Stimulated activated CD4-positive, alpha-beta T cell treated with anti-CD3 and anti-CD28 coated beads, Interleukin-1b, Interleukin-23, amount 100 ng/mL, for 24 hours (primary cell): ENCODE measurements at places on chromosomes 3 and 15.

DNA sequence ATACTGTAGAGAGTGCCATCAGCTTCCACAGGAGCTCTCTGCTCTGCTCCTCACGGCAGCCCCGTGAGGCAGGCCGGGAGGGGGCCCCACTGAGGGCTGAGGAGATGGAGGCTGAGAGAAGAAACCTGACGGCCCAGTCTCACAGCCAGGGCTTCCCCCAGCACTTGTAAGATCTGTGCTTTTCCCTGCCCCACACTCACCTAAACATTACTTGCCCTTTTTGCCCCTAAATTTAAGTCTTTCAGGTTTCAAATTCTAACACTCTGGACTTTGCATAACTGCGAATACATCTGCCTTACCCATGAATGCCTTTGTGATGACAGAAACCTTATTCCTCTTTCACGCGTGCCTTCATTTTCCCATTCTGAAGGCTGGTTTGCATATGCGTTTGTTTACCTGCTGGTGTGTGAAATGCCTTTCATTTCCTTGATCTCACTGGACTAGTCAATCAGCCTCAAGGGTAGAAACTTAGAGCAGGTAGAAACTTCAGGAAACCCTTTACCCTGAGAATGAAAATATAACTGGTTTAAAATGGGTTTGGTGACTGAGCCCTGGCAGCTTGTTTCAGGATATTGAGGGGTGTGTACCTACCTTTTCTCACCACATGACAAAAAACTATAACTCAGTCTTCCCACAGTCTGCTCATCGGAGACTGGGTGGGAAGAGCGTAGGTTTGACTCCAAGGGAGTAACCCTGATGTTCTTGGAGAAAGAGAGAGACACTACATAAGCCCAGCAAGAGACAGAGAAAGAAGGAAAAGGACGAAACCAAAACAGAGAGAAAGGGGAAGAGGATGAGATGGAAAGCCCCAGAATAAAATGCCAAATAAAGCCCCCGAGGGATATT is 20.1 kb downstream of the SLC12A8 start:
- no peak for DNase-seq

DNA sequence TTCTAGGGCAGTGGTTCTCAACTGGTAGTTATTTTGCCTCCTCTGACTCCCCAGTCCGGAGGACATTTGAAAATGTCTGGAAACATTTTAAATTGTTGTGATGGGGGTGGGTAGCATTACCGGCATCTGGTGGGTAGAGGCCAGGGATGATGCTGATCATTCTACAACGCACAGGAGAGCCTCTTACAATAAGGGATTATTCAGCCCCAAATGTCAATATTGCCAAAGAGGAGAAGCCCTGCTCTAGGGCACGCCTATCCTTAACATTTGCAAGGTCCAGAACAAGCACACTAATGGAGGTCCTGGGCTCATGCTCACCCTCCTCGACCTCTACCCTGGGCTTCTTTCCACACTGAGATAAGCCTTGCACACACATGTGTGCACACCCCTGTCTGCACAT is 106.4 kb downstream of the MINAR1 start:
- DNase-seq: no peak

- no peak for DNase-seq
Measured at GRCh38 chr3:135922903-135923250, 42.7 kb upstream of the PPP2R3A start.

DNA sequence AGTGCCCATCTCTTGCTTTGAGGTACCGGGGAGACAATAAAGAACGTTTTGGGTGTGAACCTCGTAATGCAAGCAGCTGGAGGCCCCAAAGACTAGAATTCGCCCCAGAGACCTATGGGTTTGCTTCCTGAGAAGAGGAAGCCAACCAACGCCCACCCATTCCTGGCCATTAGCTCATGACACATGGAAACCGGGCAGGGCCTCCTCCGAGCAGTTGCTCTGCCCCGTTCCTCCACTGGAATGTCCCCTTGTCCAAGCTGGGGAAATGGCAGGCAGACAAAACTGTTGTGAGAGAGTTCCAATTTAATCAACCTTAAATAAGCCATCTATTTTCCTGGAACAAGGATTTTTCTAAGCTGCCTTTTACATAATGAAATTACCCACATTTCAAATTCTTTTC is 250.9 kb upstream of the IGF1R start:
- no peak for DNase-seq
